ENCODE measurements at places on chromosomes 5 and 9.

DNA sequence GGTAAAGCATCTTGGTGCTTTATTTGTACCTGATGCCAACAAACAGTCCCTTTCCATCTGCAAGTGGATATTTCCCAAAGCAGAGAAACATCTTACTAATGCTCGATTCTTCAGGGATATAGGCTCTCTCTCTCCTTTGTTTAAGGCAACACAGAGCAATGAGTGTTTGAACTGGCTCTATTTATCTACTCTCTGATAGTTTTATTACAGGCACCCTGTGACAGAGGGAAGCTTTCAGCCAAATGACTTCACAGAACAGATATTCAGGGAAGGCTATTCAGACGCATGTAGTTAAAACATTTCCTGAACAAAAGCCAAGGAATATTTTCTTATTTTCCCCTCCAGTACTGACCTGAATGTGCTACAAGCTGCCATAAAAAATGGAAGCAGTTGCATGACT is 141.8 kb downstream of the YIPF5 start:
- DNase-seq: no peak

- DNase-seq: no peak
Observed at GRCh38 chr5:123448017-123448617, 24.9 kb upstream of the CEP120 start.

DNA sequence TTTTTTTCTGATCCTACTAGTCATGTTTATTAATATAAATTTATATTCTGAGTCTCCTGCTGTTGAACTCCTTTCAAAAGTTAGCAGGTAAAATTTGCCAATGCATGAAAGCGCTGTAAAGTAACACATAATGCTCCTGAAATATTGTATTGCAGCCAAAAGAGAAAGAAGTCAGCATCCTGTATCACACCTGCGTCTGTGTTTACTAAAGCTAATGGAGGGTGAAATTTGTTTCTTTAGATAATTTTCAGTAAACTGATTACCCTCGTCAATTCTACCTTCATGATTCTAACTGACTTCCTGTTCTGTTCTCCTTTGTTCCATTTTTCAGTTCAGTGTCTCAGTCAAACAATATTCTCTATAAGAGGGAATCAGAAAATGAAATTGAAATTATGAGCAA is 415.4 kb downstream of the CDH9 start:
- DNase-seq: no peak

DNA sequence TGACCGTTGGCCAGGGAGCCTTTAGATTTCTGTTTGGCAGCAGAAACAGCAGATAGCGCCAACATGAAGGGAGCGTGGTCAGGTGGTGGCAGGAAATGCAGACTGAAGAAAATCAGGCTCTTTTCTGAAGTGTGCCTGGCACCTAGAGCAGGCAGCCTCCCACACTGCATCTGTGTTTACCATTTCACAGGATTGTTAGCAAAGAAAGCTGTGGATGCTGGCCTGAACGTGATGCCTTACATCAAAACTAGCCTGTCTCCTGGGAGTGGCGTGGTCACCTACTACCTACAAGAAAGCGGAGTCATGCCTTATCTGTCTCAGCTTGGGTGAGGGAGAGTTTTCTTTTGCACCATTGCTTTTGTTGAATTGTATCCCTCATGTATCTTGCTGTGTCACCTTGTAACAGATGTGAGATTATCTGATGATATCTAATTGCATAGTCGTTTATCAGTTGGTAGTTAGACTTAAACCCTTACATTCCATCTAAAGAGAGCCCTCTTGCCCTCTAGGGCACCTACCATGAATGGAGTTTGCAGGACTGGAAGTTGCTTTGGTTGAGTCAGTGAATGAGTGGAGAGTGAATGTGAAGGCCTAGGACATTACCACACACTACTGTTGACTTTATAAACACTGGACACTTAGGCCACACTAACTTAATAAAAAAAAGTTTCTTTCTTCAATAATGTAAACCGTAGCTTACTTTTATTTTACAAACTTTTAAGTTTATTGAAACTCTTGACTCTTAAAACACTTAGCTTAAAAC is 42.8 kb downstream of the ACO1 start:
- no peak for DNase-seq

- DNase-seq: no peak
Observed at GRCh38 chr5:170431571-170431970, 42.4 kb upstream of the KCNMB1 start.

- peak; percentile 74 for DNase-seq
Observed at GRCh38 chr5:170267431-170268152, 30.0 kb downstream of the LCP2 start.

Measured in naive thymus-derived CD8-positive, alpha-beta T cell (primary cell).